ENCODE measurements at places on chromosomes 1 and 21.

DNA sequence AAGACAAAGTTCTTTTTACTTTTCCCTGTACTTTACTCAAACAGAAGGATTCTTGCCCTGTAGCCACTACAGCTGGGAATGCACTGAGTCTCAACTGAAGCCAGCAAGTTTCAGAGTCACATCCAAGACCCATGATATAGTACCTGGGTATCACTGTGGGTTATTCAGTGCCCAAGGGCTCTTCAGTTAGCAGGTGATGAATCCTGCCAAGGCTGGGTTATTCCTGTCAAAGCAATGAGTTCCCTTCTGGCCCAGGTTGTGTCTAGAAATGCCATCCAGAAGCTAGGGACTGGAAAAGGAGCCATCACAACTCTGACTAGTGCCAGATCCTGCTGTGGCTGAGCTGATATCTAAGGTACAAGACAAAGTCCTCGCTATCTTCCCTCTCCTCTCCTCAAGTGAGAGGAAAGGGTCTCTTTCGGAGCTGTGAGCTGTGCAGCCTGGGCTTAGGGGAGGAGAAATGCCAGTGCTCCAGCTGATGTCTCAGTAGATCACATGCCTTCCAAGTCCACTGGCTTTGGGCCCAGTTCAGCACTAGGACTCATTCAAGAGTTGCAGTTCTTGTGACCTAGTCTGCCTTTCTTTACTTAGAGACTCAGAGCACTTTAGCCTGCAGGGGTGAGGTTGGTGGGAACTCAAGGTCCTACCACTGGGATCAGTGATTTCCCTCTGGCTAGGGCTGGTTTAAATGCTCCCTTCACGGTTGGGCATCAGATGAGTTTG lies 369.4 kb downstream of the TBX15 start:
- DNase-seq: no peak

DNA sequence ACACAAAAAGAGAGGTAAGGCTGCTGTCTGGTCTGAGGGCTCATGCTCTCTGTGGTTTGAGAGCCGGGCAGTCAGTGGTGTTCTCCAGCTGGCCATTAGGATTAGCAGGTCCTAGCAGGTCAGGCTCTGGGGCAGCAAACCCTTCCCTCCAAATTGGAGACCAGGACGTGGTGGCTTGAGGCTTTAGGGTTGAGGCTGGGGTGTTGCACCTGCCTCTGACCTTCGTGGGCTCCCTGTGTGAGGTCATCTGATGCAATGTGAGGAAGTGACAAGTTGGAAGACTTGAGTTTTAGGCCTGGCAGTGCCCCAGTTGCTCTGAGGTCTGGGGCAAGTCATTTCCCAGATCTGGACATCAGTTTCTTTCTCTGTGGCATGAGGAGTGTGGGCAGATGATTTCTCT lies 24.4 kb downstream of the SZRD1 start:
- no peak for DNase-seq

- DNase-seq: peak; percentile 85
Observed at GRCh38 chr1:43270421-43271095, 775 bp downstream of the TMEM125 start.

DNA sequence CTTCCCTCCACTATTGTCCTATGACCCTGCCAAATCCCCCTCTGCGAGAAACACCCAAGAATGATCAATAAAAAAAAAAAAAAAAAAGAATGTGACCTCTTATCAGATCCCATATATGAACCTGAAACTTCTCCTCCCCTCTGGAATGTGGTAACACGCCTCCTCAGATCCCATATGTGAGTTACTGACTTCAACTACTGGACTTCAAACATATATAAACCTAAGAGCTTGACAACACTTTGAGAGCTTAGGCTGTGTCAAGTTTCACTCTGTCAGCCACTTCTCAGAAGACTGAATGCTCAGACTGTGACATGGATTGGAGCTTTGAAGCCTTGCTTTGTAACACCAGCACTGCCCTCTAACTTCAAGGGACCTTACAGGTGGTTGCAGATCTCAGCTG lies 148.4 kb downstream of the COP1 start:
- DNase-seq: no peak

DNA sequence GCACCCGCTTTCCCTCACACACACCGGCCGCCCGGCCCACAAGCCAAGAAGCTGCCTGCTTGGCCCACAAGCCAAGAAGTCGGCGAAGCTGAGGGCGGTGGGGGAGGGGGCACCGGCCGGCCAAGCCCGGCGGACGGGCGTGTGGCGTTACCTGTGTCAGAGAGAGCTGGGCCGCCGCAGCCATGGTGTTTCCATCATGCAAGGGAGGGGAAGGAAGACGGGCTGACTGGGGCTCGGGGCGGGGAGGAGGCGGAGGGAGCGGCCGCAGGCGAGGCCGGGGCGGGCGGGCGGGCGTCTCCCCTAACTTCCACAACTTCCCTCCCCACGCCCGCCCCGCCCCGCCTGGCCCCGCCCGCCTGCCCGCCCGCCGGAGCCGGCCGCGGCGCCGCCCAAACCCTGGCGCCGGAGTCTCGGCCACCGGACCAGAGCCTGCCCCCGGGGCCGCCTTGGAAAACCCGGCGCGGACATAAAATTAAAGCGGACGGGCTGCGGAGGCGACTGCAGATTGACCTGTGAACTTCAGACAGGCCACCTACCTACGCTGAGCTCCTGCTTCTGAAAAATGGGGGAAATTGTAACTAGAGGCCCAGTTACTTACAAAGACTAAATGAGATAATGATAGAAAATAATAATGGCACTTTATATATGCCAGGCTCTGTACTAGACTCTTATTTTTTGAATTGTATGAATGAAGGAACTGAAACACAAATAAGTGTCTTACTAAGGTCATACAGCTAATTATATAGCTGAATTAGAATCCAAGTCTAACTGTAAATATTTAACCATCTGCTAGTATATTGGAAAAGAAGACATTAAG lies at the start of gene EPS15:
EPS15 (minus strand) TSS at position 219 of the 817 bp plus-strand sequence; CDS start at position 184, 35 bp downstream.
- peak; percentile 87 for DNase-seq

GRCh38 chr1:185404907-185405568 lies 88.0 kb upstream of the IVNS1ABP start:
- DNase-seq: no peak

DNA sequence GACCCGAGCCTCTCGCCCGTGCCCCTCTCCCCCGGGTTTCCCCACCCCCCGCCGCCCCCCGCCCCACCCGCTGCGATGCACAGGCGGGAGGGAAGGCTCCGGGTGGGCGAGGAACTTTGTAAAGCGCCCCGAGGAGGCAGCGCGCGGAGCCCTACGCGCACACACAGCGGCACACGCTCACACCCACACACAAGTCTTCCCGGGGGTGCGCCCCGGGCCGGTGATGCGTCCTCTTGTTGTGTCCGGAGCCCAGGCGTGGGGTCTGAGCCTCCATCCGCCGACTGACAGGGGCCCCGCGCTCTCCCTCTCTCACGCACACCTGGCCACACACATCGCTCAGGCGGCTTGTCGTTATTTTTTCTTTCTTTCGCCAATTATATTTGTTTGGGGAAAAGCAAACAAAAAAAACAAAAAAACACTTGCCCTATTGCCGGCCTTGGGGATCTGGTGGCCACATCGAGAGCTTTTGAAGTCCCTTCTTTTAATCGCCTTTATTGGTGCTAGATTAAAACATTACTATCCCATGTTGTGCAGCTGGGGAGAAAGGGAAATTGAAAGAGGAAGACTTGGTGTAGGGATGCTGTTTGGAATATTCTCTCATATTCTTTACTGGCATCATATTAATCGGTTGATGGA lies 770 bp downstream of the NTNG1 start:
- peak; percentile 22 for DNase-seq

GRCh38 chr1:91015358-91015780 lies 6.5 kb downstream of the ZNF644 start:
- no peak for DNase-seq

DNA sequence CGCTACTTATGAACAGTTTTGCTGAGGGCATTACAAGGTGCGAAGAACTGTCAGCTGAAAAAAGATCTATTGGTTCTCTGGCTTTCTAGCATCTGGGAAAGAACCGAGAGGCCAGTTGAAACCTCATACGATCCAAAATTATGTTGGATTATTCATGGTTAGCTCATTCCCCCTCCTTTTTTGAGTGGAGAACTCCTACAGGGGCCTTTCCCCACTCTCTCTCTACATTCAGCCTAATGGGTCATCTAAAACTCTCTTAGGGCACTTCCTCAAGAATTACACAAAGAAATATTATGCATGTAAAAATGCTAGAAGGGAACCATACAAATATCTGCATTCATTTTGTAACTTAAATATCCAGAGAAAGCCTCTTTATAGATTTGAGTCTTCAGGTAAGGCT lies 358.2 kb downstream of the ADGRL2 start:
- no peak for DNase-seq

DNA sequence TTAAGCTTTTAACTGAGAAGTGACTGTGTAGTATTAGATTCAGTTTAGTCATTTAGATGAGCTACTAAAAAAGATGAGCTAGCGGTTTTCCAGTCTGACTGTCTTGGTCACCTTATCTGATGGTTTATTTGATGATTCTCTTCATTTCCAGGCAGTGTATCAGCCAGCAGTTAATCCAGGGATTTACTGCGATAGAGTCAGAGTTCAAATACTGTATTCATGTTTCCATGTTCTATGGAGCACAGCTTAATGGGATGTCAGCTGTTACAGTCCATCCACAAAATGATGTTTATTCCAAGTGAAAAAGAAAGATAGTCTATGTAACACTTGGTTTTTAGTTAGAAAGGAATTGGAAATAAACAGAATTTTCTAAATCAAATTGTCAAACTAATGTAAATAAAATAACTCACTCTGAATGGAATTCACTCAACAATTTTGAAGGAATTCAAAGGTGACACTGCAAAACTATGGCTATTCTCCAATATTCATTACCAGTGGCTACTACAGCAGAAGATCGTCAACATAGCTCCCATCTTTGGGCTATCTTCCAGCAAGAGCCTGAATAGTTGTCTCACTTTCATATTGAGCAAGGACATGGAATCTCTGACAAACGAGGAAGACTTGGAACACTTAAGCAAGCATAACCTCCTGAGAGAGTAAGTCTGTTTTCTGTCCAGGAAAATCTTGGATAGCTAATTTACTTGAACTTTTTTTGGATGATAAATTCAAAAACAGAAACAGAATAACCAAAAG lies 54.6 kb upstream of the DPT start:
- DNase-seq: no peak

GRCh38 chr1:153962088-153963029 lies 978 bp downstream of the SLC39A1 start:
- peak; percentile 62 for DNase-seq

- no peak for DNase-seq
Observed at GRCh38 chr1:6154525-6155319, 25.4 kb downstream of the CHD5 start.

- no peak for DNase-seq
Observed at GRCh38 chr1:234000557-234001041, 96.1 kb downstream of the SLC35F3 start.

DNA sequence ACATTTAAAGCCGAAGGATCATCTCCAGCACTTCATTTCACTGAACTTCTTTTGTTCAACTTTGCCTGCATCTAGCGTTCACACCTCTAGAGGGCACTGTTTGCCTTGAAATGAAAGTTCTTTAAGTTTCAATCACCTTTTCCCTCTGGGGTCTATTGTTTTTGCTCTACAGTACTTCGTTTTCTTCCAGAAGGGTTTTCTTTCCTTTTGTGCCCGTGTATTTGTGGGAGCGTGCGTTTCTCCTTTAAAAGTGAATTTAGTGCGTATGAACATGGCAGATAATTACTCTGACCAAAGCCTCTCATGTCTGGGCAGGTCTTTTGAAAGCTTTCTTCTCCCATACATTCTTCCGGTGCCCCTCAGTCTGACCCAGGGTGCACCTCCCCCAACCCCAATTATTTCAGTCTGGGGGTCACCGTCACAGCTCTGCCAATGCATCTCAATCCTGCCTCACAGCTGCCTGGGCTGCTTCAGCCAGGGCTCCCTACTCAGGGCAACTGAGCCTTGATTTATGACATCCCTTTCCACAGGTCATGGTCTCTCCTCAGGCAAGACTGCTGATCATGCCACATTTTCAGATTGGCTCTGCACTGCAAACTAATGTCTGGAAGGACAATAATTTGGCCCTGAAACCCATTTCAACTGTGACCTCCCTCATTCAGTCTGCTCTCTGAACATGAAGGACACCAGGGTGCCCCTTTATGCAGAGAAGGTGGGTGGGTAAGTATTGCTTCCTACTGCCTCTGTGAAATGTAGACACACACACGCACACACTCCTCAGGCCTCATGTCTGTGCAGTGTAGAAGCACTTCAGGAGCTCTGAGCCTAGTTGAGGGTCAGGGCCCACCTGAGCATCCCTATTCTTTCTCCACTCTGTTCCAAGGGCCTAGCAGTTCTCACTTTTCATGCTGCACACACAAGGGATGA lies 88.6 kb downstream of the NUF2 start:
- peak; percentile 45 for DNase-seq

GRCh38 chr1:167659450-167659849 lies 29.4 kb downstream of the RCSD1 start:
- no peak for DNase-seq

DNA sequence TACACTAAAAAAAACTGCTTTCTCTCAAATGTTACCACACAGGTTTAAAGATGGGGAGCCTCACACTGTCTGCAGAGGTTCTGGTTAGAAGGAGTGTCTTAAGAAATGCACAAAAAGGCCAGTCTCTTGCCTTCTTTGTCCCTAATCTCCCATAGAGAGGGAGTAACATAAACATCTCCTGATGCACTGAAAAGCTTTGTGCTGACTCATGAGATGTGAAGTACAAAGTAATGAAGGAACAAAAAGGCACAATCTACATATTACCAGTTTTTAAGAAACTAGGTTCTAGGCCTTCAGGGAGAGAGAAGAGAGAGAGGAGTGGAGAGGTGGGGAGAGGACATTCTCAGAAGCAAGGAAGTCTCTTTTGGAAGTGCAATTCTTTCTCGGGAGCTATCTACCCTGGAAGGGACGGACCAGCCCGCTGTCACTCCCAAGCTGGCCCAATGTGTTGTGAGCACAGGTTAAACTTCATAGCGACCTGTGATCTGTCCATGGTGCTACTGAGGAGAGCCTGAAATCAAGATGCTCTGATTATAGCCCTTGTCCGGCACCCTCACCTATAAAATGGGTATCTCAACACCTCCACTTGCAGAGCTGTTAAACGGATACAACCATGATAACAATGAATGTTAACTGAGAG lies 458.1 kb downstream of the DISC1 start:
- DNase-seq: peak; percentile 25

- DNase-seq: peak; percentile 69
Observed at GRCh38 chr1:8412183-8412831, 94.4 kb downstream of the SLC45A1 start.

DNA sequence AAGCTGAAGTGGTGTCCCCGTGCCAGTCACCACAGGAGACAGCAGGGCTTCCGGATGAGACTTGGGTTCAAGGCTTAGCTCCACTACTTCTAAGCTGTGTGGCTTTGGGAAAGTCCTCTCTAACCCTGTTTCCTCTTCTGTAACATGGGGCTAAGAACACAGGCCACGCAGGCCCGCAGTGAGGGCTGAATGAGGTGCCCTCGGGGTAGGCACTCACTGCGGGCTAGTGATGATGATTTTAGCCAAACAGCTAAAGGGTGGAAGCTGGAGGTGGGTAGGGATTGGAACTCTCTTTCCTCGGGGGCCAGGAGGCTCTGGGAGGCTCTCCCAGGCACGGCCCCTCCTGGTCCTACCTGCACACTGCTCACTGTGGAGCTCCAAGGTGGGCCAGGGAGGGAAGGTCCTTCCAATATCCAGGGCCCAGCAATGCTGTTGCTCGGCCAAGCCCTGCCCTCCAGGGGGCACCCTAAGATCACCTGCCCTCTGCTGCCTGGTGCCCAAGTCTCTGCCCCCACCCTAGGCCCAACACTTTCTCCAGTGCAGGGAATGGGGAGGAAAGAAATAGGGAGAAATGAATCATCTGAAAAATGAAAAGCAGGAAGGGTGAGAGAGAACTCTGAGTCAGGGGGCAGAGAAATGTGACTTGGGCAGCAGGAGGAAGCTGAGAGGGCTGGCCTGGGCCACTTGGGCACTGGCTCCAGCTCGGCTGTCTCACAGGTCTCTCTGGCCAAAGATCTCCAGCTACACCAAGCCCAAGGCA lies 19.2 kb upstream of the EVA1B start:
- peak; percentile 39 for DNase-seq

Data from SW480 (cell line).